Mucosa of gallbladder (tissue), 1 donor: ENCODE measurements at places on chromosomes 11 and 22.

DNA sequence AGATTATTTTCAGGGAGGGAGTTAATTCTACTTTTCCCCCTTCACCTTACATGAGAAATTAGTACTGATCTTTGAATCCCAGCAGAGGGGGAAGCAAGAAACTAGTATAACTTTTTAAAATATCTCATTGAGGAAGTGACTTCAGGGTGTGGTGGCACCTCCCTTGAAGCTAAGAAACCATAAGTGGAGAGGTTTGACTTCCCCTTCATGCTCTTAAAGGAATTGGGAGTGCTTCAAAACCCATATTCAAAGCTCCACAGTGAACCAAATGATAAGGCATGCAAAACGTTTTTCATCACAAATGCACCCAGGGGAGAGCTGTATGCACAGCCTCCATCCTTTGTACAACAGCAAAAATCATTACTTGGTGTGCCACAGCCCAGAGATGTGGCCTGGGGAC is 540 bp downstream of the MS4A14 start:
- DNase-seq = no peak

DNA sequence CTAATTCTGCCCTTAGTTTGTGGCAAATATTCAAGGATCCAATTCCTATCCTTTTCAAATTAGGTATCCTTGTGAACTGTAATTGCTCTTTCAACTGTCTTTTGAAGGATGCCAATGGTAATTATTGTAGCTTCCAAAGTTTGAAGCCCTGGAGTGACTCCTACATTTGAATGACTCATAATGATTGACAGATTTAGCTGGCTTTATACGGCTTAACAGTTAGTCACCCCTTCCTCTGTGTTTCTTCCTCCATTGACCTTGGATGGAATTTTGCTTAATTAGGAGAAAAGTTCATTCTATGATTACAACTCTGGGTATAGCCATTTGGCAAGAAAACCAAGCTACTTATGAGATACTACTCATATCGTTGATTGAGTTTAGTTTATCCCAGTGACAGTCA is 639.3 kb upstream of the KIRREL3 start:
- no peak for DNase-seq

DNA sequence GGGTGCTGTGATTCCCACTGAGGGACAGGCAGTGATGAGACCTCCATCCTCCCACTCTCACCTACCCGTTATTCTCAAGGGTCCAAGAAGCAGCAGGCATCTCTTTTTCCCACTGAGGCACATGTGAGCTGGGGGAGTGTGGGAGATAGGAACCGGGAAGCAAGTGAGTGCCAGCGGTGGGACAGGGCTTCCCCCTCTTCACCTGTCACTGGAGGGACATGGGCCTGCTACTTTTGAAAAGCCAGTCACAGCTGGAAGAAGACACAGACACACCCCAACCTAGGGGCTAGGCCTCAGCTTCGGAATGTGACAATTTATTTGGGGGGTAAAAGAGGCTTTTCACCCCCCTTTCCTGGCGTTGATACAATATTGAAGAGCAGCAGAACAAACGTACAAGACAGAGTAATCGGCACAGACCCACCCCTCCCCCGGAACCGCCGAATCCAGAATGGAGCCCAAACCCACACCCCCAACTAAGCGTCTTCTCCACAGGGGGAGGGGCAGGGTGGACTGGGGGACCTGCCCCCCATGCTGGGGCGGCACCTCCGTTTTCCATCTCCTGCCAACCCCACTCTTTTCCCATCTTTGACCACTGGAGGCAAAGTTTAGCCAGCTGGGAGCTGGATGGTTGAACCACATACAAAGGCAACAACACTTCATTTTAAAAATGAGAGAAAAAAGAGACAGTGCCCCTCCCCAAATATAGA is 10.7 kb downstream of the CBX6 start:
- no peak for DNase-seq

GRCh38 chr22:27075028-27075678 is 417.8 kb downstream of the MIAT start:
- no peak for DNase-seq

DNA sequence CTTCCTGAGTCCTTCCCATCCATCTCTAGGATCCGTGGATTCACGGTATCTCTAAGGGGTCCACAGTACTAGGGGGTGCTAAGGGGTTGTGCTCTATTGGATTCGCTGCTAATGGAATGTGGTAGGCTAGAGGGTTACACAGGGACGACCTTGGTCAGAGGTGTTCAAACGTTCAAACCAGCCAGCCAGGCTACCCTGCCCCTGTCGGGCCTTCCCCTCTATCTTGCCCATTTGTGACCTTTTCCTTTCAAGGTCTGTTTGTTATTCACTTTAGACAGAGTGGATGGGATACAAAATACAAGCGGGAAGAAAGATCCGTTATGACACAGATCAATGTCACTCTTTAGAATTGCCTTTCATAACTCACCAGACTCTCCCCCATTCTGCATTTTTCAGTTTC is 205.8 kb upstream of the TBCEL start:
- no peak for DNase-seq

DNA sequence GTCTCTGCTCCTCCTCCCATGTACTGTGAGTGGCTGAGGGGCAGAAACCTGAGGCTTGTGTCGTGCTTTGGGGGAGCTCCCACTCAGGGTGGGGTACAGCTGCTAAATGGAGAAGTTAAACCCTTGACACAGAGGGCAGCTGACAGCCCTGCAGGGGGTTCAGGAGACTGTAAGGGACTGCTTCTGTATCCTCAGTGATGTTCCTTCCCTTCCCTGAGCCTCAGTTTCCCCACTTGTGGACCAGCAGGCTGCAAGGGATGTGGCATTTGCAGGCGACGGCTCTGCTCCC is 15.6 kb downstream of the SYNGR1 start:
- no peak for DNase-seq

DNA sequence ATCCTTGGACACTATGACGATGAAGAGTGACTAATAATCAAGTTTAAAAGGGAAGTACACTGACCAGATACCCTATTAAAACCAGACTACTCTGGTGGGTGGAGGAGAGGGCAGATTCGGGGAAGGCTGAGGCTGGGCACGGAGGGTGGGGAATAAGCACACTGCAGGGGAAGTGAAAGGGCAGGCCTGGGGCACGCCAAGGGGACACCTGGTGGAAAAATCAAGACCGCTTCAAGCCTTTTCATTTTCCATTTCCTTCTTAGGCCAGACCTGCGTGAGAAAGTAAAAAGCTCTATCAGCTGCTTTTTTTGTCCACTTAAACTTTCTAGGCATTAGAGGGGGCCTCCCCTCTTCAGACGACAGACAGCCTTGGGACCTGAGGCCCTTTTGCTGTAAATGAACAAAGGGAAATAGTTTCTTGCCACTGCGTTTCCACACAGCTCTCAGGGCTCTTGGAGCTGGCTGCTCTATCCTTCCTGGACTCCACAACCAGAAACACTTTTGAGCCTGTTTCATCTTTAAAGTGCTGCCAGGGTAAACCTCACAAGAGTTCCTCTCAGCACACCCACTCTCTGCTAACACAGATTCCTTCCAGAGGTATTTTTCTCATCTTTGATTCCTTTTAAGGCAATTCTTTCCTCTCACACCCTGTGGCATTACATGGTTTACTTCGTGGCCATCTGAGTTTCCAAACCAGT is 25.0 kb upstream of the SERPIND1 start:
- DNase-seq = no peak
